Pancreas (tissue), 10 donors: ENCODE measurements at places on chromosomes 1 and 21. TPM values are rescaled to one million over a fixed set of nuclear protein-coding genes. Genes with fewer than 3 reads are reported as not detected.
A peak's percentile ranks its signal among the peaks of the same experiment; 100 is the strongest.

Gene DCST2
- total RNA-seq, result 0.94 TPM

Gene SPRR2F
- total RNA-seq, result not detected

Gene FCRL1
- not detected for total RNA-seq

Gene MNDA
- total RNA-seq, result 7.0 TPM

Gene B3GALT5
- 8.1 TPM for total RNA-seq

Gene HYI
- total RNA-seq, result 53.4 TPM

Gene ZMYND12
- total RNA-seq, result 2.1 TPM

Gene OR6K3
- total RNA-seq, result not detected

Gene ZBTB8A
- total RNA-seq, result 5.2 TPM

Gene KCNJ9
- not detected for total RNA-seq

Gene PPOX
- 7.4 TPM for total RNA-seq

Gene WNT2B
- 2.5 TPM for total RNA-seq

Gene FABP3
- total RNA-seq, result 3.6 TPM

DNA sequence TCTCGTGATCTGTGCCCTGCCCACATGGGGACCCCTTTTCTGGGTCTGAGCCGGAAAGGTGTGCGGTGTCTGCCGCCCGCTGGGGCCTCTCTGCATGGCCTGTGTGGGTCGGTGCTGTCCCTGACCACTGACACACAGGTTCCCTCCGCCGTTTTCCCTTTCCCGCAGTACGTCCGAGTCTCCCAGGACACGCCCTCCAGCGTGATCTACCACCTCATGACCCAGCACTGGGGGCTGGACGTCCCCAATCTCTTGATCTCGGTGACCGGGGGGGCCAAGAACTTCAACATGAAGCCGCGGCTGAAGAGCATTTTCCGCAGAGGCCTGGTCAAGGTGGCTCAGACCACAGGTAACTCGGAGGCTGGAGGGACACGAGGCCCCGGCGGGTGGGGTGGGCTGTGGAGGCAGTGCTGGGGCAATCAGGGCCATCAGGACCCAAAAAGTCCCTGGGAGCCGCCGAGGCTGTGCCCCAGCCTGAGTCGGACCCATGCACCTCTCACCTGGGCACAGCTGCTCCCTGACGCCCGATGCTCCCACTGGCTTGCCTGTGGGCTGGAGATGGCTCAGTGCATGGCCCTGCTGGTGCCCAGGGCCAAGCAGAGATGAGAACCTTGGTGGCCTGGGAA is 13.3 kb downstream of the TRPM2 start:
- no peak for DNase-seq

GRCh38 chr1:116230712-116231111 is 119.5 kb downstream of the MAB21L3 start:
- DNase-seq, result no peak

DNA sequence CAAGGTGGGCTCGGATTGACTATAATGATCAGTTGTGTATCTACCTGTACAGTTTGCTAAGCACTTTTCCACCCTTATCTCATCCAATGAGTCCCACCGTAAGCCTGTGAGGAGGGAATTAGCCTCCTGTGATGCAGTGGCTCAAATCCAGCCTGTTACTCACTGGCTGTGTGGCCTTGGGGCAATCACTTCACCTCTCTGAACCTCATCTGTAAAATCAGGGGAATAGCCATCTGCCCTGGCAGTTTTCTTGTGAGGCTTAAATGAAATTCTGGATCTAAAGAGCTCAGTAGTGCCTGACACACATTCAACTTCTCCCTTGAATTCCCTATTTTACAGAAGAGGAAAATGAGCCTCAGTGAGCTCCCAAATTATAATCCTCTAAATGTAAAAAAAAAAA is 7.4 kb upstream of the EXTL1 start:
- no peak for DNase-seq

DNA sequence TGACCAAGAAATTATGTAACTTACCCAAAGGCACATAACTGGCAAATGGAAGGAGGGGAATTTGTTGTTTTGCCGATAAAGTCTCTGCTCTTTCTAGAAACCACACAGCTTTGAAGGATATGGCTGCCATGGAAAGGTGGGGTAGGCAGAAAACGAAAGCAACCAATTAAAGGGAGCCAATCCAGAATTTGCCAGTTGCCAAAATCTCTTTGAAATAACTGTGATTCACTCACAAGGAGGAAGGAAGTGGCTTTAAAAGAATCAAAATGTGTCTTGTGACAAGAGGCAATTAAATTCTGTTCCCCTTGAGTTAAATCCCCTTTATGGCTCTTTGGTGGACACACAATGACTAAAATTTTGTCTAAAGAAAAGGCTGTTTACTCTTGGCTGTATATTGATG is 61.2 kb upstream of the CCDC190 start:
- DNase-seq, result no peak

GRCh38 chr1:215081661-215082531 is 641 bp upstream of the KCNK2 start:
- DNase-seq, result peak; percentile 51

- no peak for DNase-seq
These were observed 192.2 kb downstream of the DYRK1A start for GRCh38 chr21:37558676-37559211.

- no peak for DNase-seq
These were observed 36.7 kb upstream of the APOBEC4 start for GRCh38 chr1:183689762-183690204.

GRCh38 chr1:237138551-237138950 is 96.6 kb downstream of the RYR2 start:
- no peak for DNase-seq

DNA sequence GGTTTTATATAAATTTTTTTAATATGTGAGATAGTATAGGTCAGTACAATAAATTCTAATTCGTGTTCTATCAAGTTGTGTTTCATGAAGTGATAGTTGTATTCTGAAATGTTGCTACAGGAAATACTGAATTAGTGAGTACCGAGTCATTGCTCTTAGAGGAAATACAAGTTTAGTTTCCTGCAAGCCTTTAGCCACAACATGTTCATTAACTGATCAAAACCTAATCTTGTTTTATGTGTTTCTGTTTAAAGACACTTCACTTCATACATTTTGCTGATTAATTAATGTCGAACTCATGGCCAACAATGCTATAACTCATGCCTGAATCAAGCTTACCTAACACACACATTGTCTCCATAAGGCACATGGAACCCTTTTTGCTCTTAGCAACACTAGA is 43.6 kb downstream of the LRRC7 start:
- no peak for DNase-seq

GRCh38 chr21:17059936-17060335 is 452.9 kb upstream of the CXADR start:
- DNase-seq, result no peak

DNA sequence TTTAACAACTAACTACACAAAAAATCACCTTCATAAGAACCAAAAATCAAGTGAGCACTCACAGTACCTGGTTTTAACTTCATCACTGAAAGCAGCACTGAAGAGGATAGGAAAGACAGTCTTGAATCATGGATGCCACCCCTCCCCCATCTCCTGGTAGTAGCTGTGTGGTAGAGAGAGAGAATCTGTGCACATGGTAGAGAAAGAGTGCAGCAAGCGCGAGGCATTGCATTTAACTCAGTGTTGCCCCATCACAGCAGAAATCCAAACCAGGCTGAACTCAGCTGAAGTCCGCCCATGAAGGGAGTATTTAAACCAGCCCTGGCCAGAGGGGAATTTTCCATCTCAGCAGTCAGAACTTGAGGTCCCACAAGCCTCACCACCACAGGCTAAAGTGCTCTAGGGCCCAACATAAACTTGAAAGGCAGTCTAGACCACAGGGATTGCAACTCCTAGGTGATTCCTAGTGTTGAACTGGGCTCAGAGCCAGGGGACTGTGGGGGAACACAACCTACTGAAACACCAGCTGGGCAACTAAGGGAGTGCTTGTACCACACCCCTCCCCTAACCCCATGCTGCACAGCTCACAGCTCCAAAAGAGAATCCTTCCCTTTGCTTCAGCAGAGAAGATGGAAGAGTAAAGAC is 38.4 kb downstream of the VAV3 start:
- no peak for DNase-seq

DNA sequence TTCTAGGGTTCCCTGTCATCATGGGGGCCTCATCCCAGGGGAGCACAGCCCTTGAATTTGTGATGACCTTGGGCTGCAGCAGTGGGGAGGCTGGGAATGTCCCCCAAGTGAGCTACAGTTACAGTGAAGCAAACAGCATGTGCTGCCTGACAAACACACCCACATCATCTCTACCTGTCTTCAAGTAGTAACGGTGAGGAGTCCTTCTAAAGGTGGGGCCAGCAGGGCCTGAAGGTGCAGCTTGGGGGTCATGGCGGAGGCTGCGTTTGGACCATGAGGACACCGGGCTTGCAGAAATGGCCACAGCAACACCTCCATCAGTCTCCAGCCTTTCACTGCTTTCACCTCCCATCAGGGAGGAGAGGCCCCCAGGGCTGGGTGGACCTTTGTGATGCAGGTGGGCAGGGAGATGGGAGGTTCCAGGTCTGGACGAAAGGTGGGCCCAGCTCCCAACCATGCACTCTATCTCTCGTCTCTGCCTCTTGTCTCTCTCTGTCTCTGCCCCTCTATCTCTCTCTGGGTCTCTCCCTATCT is 55.7 kb downstream of the WNT9A start:
- DNase-seq, result no peak

DNA sequence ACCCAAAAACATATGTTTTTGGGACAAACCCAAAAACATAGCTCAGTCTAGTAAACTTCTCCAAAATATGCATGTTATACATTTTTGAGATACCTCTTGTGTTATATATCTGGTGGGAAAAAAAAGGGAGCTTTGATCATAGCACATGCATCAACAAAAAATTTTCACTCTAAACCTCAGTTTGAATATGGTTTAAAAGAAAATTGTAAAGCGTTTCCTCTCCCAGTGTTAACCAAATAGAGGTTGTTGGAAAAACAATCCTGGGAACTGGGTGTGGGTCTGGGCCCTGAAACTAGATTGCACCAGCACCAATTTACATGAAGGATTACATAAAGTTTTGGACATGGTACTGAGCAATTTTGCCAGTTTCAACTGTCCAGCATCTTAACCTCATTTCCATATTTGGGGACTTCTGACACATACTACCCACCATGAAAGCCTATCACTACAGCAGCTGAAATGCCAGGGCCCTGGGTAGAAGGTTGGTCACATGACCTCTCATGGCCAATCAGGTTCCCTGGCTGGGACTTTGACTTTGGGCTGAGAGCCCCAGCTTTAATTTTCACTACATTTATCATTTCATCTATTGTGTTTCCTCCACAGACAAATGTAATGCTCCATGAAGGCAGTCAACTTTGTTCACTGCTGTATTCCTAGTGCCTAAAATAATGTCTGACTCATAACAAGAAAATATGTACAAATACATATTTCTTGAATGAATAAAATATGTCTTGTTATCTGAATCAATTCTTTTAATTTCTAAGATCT is 150.7 kb downstream of the SETD4 start:
- no peak for DNase-seq

DNA sequence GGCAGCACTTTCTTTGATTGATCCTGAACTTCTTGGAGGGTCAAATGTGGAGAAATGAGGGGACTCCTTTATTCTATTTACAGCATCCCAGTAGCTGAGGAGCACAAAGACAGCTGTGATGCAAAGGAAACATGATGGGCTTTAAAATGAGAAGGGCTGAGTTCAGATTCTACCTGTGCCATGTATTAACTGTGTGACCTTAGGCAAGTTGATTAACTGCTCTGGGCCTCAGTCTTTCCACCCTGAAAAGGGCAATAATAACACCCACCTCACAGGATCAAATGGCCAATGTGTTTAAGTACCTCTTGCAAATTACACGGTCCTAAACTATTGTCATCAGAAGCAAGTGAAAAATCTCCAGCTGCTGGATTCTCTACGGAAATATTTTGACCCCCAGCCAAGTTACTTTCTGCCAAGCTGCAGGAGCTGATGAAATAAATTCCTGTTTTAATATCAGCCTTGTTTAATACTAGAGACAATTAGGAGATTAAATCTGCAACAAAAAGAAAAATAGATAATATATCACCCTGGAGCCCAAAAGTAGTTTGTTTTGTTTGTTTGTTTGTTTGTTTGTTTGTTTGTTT is 15.7 kb downstream of the TMEM81 start:
- DNase-seq, result no peak

DNA sequence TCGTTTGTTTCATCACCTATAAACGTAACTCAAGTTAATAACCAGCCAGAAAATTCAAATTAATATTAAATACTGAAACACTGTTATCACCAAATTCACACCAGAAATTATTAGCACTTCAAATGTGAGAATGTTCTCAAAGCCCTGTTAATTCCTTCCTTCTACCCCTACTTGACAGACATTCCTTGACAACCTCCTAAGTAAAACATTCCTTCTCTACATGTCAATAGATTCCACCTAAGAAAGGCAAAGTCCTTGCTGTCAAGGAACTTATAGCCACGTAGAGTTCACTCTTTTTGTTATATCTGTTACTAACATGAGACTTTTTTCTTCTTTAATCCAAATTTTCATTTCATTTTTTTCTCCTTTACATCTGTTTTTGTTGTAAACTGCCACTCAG is 441.5 kb downstream of the SMYD3 start:
- DNase-seq, result no peak

DNA sequence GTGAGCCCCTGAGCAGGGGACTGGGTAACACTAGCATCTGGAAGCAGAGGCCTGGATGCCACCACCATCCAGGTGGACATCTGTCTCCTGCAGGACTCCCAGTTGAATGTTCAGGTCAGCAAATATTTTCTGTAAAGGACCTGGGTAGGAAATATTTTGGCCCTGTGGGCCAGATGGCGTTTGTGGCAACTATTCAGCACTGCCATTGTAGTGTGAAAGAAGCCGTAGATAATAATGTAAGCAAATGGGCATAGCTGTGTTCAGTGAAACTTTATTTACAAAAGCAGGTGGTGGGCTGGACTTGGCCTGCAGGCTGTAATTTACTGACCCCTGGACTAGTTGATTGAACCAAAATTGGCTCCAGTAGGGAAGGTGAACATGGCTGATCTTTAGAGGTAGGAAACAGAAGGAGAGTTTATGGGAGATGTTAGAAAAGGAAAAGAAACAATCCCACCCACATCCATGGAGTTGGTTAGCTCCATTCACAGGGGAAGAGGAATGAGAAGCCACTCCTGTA is 20.0 kb upstream of the CD101 start:
- DNase-seq, result no peak

DNA sequence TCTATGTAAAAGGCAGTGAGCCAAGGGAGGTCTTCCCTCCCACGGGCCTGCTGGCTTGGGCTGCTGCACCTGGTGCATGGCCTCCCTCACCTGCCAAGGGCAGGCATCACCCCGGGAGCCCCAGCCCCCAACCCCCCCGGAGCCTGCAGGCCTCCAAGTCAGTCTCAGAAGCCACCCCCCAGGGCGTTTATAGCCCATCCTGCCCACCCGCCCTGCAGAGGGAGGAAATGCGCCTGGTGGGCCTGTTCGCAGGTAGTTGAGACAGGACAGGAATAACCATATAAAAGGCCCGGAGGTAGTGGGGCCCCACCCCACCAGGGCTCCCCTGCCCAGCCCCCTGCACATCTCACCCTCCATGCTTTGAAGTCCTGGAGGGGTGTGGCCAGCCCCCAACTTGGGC is 18.2 kb upstream of the ARF1 start:
- no peak for DNase-seq

DNA sequence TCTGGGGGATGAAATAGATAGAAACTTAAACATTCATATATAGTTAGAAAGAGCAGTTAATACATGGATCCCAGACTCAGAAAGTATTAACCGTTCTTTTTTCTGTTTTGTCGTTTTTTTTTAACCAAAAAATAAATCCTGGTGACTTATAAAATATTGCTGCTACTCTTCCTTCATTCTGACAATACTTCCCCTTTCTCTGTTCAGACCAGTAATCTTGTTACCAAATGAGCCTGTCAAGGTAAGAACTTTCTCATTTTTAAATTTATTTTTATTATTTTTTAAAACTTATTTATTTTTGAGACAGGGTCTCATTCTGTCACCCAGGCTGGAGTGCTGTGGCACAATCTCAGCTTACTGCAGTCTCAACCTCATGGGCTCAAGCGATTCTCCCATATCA is 13.7 kb downstream of the PTPN22 start:
- no peak for DNase-seq
